Tongue (tissue), 3 donors: ENCODE measurements at places on chromosomes 7 and 10. TPM values are rescaled to one million over a fixed set of nuclear protein-coding genes. Genes with fewer than 3 reads are reported as not detected.

- DNase-seq: no peak
Measured at GRCh38 chr10:63209705-63210104, 76.6 kb downstream of the NRBF2 start.

DNA sequence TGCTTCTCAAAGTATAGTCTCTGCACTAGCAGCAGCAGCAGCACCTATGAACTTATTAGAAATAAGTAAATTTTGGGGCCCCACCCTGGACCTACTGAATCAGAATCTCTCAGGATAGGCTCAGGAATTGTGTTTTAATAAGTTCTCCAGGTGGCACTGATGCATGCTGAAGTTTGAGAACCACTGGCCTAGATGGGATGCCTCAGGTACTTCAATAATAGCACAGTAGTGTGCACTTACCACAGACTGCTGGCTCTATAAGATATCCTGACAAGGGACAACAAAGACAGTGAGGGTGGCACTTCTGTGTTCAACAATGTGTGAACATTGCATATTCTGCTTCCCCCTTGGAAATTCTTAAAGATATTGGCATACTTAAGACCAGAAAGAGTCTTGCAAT is 64.7 kb upstream of the HABP2 start:
- DNase-seq: no peak

DNA sequence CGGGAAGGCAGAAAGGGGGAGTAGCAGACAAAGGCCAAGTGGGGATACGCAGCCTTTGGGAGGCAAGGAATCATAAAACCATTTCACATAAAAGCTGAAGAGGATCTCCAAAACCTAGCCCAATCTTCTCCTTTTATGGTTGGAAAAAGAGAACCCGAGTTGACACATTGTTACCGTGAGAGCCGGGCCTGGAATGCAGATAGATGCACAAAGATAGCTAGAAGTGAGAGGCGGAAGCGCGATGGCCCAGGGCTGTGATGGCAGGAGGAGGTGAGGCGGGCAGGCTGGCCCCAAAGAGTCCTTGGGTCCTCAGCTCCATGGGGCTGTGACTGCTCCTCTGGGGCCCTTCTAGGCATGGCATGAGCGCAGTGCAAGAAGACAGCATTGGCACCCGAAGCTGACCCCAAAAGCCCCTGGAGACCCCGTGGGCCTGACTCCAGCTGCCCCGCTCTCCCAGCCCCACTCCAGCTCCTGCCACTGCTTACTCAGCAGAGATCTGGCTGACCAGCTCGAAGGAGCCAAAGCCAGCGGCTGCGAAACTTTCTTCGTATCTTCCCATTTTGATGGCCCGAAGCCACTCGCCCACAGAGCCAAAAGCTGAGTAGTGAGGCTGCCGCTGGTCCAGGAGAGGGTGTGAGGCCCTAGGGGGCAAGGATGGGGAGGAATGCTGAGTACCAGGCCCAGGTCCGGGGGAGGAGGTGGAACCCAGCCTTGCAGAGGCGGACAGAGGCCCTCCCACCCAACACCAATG is 22.5 kb downstream of the EPHB4 start:
- no peak for DNase-seq

GRCh38 chr10:33122014-33122809 is 164.2 kb upstream of the ITGB1 start:
- DNase-seq: peak; percentile 84

GRCh38 chr7:46414946-46415345 is 493.9 kb upstream of the IGFBP3 start:
- DNase-seq: no peak

GRCh38 chr10:109866168-109866994 is 56.9 kb downstream of the XPNPEP1 start:
- DNase-seq: peak; percentile 38

GRCh38 chr7:126462405-126462804 is 790.3 kb downstream of the GRM8 start:
- DNase-seq: no peak

DNA sequence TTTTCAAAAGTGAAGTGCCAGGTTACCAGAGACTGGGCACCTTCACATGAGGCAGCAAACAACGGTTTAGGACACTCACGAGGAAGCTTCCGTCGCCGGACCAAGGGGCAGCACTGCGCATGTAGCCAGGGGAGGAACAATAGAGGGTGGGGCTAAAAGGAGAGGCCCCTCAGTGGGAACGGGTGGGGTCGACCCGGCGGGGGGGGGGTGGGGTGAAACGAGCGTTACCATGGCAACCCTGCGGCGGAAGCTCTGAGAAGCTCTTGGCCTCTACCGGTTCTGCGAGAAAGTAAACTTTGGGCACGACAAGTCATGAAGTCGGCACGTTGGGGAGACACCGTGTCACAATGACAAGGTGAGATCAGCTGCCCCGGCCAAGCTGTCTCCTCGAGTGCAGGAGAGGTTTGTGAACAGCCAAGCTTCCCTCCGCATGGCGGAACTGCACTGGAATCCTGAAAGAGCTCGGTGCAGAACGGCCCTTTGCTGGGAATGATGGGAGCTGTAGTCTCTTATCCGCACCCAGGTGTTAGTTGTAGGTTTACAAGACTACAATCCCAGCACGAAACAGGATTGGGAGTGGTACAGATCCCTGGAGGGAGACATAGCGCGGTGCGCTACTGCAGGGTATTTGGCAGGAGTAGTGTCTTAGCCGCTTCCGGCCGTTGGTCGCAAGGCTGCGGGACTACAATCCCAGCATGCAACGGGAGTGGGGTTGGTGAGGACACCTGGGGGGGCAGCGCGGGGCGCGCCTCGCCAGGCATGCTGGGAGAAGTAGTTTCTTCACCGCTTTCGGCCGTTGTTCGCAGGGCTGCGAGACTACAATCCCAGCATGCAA is 72.8 kb upstream of the ZNF722 start:
- peak; percentile 80 for DNase-seq

- DNase-seq: no peak
Measured at GRCh38 chr10:125608474-125608873, 74.5 kb downstream of the TEX36 start.

DNA sequence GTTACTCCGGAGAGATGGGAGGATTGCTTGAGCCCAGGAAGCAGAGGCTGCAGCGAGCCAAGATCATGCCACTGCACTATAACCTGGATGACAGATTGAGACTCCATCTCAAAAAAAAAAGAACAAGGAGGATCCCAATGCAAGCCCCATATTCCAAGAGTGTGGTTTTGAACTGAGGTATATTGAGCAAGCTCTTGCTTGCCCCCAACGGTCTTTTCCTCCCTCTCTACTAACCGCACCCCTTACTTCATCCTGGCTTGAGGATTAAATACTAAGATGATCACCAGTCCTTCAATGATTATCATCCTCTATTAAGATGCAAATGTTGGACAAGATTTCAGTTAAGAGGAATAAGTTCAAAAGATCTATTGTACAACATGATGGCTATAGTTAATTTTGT is 12.5 kb upstream of the SRGN start:
- DNase-seq: no peak

DNA sequence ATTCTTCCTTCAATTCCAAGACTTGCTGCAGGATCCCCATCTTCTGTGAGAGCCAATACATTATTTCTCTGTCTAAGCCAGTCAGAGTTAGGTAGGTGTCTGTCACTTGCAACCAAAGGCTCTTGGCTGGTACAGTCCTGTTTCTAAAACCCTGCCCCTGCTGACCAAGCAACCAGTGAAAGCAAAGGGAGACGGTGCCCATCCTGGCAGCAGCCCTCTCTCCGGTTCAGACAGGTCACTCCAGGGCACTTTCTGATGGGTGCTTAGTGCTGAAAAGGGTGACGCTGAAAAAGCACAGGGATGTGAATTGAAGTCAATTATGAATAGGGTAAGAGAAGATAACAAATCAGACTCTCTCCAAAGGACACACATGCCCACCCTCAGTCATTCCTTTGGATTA is 37.5 kb downstream of the SPOCK2 start:
- DNase-seq: no peak

DNA sequence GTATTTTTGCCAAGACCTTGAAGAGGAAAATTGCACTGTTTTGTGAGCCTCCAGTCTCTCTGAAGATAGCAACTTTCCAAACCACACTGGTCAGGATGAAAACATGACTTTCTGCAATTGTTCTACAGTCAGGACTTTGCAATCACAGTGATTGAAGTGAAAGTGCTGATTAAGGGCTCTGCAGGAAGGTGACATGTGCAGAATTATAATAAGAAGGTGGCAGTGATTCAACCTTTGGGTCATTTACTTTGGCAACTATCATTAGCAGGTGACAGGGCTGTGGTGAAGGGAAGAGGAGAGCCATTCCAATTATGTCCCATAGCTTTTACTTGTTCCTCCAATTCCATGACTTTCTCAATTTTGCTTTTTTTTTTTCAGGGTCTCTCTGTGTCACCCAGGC is 350.0 kb upstream of the FZD8 start:
- DNase-seq: no peak

- no peak for DNase-seq
Measured at GRCh38 chr10:112246-112645, 23.0 kb upstream of the ZMYND11 start.

DNA sequence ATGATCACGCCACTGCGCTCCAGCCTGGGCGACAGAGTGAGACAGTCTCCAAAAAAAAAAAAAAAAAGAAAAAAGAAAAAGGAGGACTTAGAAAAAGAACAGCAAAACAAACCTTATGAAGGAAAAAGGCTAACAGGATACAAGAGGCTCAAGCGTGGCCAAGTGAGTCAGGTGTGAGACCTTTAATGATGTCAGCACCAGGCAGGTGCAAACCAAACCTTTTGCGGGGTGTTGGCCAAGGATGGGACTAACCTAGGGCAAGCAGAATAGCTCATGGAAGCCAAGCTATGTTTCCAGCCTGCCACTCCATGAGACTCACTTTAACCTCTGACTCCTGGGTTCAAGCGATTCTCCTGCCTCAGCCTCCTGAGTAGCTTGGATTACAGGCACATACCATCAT is 11.3 kb upstream of the GNA12 start:
- DNase-seq: no peak

DNA sequence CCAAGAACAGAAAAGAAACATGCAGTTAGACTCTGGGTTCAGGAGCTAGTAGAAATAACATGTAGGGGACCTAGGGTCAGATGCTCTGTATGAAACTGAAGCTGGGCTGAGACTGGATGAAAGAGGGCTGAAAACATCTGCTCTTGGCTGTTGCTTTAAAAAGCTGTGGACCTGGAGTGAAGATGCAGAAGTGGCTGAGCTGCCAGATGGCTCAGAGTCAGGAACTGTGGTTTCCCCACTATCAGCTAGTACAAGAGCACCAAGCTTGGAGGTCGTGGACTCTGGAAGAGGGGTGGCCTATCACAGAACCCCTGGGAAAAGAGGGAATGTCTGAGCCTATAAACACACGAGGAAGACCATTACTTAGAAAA is 5.9 kb downstream of the ADK start:
- DNase-seq: peak; percentile 50

- peak; percentile 78 for DNase-seq
Measured at GRCh38 chr7:158863611-158864506, 7.5 kb downstream of the DYNC2I1 start.

- no peak for DNase-seq
Measured at GRCh38 chr7:28999427-28999826, 41.3 kb upstream of the TRIL start.

GRCh38 chr10:66405566-66405965 is 520.3 kb upstream of the LRRTM3 start:
- no peak for DNase-seq

DNA sequence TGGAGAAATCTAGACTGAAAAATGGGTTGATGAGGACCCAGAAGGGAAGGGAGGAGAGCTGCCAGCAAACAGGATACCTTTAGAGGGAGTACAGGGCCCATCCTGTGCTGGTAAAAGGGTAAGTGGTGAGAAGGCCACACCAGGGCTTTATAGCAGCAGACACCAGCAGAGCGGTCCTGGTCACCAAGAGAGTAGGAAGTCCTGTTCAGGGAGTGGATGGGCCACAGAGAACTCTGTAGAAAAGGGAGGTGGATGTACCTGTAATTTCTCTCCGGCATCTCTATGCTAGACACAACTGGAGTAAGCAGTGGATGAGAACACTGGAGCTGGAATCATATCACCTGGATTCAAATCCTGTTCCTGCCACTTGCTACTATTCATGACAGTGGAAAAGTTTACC is 867.2 kb downstream of the CCSER2 start:
- DNase-seq: no peak

DNA sequence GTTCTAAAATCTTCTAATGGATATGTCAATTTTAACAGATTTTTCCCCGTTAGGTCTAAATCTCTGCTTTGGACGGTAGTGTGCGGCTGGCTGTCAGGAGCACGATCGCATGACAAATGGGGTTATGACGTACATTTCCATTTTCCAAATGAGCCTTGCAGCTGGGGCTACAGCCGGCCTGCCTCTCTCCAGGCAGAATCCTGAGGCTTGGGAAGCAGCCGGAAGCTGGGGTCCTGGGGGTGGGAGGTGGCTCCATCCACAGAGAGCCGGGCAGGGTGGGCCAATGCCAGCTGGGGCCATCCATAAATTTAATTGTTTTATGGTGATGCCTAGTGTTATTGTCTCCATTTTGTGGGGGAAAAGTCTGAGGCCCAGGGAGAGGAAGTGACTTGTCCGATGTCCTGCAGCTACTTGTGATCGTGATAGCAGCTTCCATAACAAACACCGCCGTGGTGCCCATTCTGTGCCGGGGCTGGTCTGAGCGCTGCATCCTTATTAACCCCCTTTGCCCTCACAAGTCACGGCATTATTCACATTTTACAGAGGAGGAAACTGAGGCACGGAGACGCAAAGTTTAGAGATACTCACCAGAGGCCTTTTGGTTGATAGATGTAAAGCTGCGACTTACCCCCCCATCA is 53.0 kb upstream of the EBF3 start:
- peak; percentile 56 for DNase-seq

GRCh38 chr7:142866361-142867096 is 11.7 kb downstream of the EPHB6 start:
- peak; percentile 38 for DNase-seq

DNA sequence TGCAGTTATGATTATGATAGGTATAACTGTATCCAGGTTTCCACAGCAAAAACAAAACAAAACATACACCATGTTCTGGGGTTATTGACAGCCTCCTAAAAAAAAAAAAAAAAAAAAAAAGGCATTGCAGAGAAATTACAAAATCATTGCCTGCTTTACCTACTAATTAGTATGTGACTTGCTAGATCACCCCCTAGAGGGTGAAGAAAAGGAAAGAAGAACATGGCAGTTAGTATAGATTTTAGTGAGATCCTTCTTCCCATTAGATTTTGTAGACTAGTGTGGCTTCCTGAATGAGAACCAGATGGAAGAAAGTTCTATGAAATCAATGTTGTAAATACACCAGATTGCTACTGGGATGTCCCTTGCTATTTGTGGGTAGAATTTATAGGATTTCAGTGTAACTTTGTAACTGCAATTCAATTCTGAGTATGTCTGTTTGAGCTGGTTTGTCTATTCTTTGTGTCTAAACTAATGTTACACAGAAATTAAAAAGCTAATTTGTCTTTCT is 24.0 kb upstream of the AGBL3 start:
- DNase-seq: no peak

GRCh38 chr10:103498936-103499638 is 5.6 kb downstream of the NEURL1 start:
- peak; percentile 72 for DNase-seq

GRCh38 chr10:128047351-128047750 is 78.9 kb downstream of the MKI67 start:
- peak; percentile 64 for DNase-seq

GRCh38 chr10:131199646-131200045 is 111.9 kb downstream of the TCERG1L start:
- DNase-seq: no peak

Gene ABCC2
- total RNA-seq: 0.72 TPM

Gene SUFU
- total RNA-seq: 10.8 TPM

Gene TEX36
- not detected for total RNA-seq

Gene LAMB4
- 3.1 TPM for total RNA-seq

Gene GNGT1
- not detected for total RNA-seq

Gene SPDYE6
- not detected for total RNA-seq

Gene MNX1
- not detected for total RNA-seq

Gene CALHM3
- not detected for total RNA-seq

Gene PLEKHS1
- total RNA-seq: 1.4 TPM

Gene BEND7
- total RNA-seq: 5.1 TPM

Gene CDC14C
- total RNA-seq: not detected

Gene C10orf105
- 0.10 TPM for total RNA-seq

Gene LIPN
- not detected for total RNA-seq
